Tibial nerve (tissue), 4 donors: ENCODE measurements at places on chromosomes 2 and 18. TPM values are rescaled to one million over a fixed set of nuclear protein-coding genes. Genes with fewer than 3 reads are reported as not detected.

GRCh38 chr2:111201214-111201613 is 80.5 kb downstream of the BCL2L11 start:
- DNase-seq: no peak
- H3K4me1 ChIP-seq: no peaks in the 10 kb centered on the region

Gene FRZB
- 3.0 TPM for total RNA-seq

Gene CRYGC
- total RNA-seq: not detected

Gene B4GALT6
- total RNA-seq: 1.7 TPM

Gene OTOS
- not detected for total RNA-seq

DNA sequence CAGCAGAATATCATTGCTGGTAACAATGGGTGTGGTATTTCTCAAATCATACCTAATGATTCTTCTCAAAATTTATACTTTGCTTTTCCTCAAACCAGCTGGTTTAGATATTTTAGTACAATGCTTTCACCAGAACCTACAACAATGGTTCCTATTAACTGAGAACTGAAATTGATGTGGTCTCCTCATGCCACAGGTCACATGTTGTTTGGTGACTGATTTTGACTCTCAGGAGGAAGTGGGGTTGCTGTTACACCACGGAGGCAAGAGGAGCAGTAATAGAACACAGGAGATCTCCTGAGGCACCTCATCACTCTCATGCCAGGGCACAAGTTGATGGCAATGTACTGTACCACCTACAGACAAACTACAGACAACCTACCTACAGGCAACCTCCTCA is 3.0 kb upstream of the CEP68 start:
- H3K27me3 ChIP-seq: no peaks in the 10 kb centered on the region
- DNase-seq: no peak
- H3K4me3 ChIP-seq: no peak overlapping the region

DNA sequence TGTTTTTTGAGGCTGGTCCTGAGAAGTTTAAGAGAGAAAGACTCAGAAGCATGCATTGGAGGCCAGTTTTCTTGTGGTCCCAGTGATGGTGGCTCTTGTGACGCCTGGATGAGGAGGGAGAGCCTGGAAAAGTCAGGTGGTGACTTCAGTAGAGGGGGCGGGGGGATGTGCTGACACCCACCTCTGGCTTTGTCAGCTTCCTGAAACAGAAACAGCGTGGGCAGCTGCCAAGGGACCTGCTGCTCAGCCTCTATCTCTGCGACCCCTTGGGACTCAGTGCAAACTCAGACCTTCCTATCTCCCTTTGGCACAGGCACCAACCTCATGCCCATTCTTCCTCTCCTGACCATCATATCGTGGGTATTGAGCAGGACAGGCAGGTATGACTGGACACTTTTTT is 6.4 kb downstream of the TGFBRAP1 start:
- H3K27me3 ChIP-seq: no peaks in the 10 kb centered on the region
- peaks cover 8% of the 10 kb centered on the region for H3K4me1 ChIP-seq
- no peak for DNase-seq

Gene REG3G
- not detected for total RNA-seq

Gene VSNL1
- total RNA-seq: not detected

GRCh38 chr2:73832930-73833329 is 4.2 kb downstream of the STAMBP start:
- no peak overlapping the region for H3K4me3 ChIP-seq
- no peaks in the 10 kb centered on the region for H3K27me3 ChIP-seq
- no peaks in the 10 kb centered on the region for H3K4me1 ChIP-seq
- H3K36me3 ChIP-seq: peaks cover 52% of the 10 kb centered on the region
- no peak overlapping the region for H3K27ac ChIP-seq
